HFFc6 (cell line): ENCODE measurements at places on chromosomes 11 and 22.

DNA sequence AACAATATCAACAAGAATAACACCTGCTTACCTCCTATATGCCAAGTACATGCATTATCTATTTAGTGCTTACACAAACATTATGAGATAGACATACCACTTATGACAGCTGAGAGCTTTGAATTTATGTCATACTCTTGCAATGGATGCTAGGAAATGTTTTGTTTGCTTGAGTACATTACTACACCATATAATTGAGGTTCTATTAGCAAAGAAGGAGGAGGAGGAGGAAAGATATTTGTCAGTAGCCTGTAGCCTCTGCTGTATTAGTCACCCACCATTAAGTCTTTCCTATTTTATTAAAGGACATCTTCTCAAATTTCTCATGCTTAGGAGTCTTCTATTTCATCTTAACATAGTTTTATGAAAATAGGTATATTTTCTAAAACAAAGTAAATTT lies 6.4 kb downstream of the ANO5 start:
- DNase-seq = no peak

- no peak for DNase-seq
Observed at GRCh38 chr22:36692280-36692679, 11.3 kb downstream of the CACNG2 start.

GRCh38 chr11:11592146-11592684 lies 29.6 kb downstream of the GALNT18 start:
- no peak for DNase-seq

DNA sequence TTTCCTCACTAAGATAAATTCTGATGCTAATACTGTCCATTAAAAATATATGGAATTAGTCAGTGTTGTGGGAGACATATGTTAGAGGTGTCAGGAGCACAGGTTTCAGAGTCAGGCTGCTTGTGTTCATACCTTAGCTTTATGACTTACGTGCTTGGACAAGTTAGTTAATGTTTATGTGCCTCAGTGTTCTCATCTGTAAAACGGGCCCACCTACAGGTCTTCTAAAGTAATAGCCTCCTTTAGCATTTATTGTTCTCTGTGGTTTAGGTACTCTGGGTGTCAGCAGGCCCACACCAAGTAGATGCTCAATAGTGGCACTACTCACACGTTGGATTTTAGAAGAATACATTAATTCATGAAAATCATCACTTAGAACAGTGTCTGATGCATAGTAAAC lies 308.7 kb upstream of the ZC3H12C start:
- DNase-seq = no peak

GRCh38 chr11:35138606-35138942 lies 397 bp upstream of the CD44 start:
- DNase-seq = no peak

- no peak for DNase-seq
Observed at GRCh38 chr11:72970557-72971118, 156.4 kb downstream of the ATG16L2 start.

DNA sequence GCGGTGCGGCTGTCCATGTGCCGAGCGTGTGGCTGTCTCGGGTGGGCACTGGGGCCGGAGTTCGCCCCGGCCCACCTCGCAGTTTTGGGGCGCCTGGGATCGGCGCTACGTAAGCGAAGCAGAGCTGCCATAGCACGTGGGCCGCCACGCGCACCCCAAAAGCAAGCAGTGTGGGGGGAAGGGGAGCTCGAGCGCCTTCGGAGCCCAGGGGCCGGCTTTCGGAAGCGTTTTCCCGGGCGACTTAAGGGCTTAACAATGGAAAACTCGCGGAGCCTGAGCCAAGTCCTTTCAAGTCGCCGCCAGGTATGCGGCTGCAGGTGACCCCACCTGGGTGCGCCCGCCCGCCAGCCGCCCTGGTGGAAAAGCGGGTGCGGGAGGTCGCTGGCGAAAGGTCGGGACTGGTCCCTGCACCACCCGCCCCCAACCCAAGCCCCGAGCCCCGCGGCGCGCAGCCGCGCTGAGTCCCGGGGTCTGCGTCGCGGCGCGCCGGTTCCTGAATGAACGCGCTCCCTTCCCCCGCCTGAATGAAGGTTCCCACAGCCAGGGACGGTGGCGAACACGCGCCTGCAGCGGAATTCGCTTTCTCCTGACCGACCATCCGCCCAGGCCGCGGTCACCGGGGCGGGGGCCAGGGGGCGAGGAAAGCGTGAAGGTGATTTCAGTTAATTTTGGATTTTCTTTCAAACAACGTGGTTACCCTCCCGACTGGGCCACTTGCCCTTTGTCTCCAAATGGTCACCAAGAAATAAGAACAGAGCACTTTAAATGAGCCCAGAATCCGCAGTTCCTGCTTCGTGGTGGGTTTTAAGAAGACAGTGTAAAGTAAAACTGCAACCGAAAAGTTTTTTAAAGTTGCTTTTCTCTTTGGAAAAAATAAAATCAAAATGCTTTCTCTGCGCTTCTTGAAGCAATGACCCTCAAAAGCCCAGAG lies 2.8 kb upstream of the CCND1 start:
- no peak for DNase-seq

DNA sequence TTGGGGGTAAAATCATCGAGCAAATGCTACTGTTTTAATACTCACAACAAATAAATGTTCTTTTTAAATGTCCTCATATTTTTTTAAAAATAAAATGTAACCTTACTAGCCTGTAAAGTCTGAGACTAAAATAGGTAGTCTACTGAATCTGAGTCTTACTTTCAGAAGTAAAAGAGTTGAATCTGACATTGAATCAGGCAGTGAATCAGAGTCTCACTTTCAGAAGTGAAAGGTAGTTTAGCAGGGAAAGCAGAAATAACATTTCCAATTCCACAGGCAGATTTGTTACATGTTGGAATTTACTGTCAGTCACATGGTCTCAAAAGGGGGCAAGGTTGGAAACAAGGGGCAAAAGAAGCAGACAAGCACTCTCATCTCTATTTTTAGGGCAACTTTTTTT lies 143.0 kb downstream of the ELP4 start:
- no peak for DNase-seq

DNA sequence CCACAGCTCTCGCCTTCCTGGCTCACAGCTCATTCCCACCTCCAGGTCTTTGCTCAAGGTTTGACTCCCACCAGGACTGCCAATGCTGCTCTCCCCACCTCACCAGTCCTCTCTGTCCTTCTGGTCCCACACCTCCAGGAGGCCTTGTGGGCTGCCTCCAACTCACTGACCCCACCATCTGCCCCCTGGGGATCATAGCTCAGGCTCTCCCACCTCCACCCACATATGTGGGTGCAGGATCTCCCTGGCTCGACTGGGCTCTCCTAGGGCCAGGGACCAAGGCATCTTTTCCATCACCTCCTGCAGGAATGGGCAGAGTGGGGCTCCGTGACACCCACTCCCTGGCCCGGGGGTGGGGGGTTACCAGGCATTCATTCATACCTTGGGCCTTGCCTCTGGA lies 13.8 kb upstream of the SSTR3 start:
- DNase-seq = no peak
